ENCODE measurements at places on chromosomes 7 and 10. TPM values are rescaled to one million over a fixed set of nuclear protein-coding genes. Genes with fewer than 3 reads are reported as not detected.

The GFRA1 gene
- not detected for polyA plus RNA-seq

The SPDYE9 gene
- not detected for polyA plus RNA-seq

The STAM gene
- polyA plus RNA-seq, result 48.0 TPM

- DNase-seq, result no peak
These were observed 229.6 kb downstream of the NSUN6 start for GRCh38 chr10:18421726-18422293.

DNA sequence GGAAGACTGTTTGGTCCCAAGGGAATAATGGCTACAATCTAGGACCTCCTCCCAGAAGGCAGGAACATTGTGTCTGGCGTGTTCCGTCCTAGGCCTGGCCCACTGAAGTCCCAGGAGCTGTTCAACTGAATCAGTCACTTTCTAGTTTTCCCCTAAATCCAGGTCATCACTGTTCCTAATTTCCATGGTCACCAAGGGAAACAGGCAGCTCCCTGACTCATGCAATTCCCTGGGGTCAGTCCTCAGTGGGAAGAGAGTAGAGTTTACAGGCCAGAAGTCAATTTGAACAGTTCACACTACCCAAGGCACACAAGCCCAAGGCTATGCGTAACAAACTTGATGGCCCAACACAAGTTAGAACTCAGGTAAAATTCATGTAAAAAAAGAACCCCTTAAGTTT is 44.0 kb downstream of the CREB3L2 start:
- DNase-seq, result no peak
